ENCODE measurements at places on chromosomes 5 and 9. TPM values are rescaled to one million over a fixed set of nuclear protein-coding genes. Genes with fewer than 3 reads are reported as not detected.

GFI1B gene
- polyA plus RNA-seq: 0.03 TPM

SLC34A1 gene
- polyA plus RNA-seq: not detected

GPR150 gene
- polyA plus RNA-seq: 0.11 TPM

PSMB7 gene
- 376 TPM for polyA plus RNA-seq

ORM2 gene
- 16.2 TPM for polyA plus RNA-seq

CRB2 gene
- polyA plus RNA-seq: 0.08 TPM

GARIN3 gene
- not detected for polyA plus RNA-seq

SLC45A2 gene
- 0.16 TPM for polyA plus RNA-seq

EXOSC3 gene
- polyA plus RNA-seq: 51.0 TPM

RNF38 gene
- 19.1 TPM for polyA plus RNA-seq

PCDHGB2 gene
- polyA plus RNA-seq: 0.10 TPM

HINT2 gene
- 83.5 TPM for polyA plus RNA-seq

IFNA13 gene
- not detected for polyA plus RNA-seq

DRD1 gene
- polyA plus RNA-seq: 0.09 TPM

GTF3C4 gene
- 1.9 TPM for polyA plus RNA-seq

LHX3 gene
- not detected for polyA plus RNA-seq

SOX30 gene
- polyA plus RNA-seq: not detected

PDCD1LG2 gene
- polyA plus RNA-seq: 0.40 TPM

CTXN3 gene
- not detected for polyA plus RNA-seq

IFNA21 gene
- not detected for polyA plus RNA-seq

PCDHAC1 gene
- polyA plus RNA-seq: 0.81 TPM

TAF11L10 gene
- not detected for polyA plus RNA-seq

FAF2 gene
- polyA plus RNA-seq: 68.2 TPM

GABRG2 gene
- 9.7 TPM for polyA plus RNA-seq

SAXO1 gene
- not detected for polyA plus RNA-seq

GGTA1 gene
- 6.2 TPM for polyA plus RNA-seq

TSLP gene
- polyA plus RNA-seq: 0.33 TPM

ZNF366 gene
- 2.2 TPM for polyA plus RNA-seq

TNC gene
- polyA plus RNA-seq: 7.3 TPM

ZNF879 gene
- 3.8 TPM for polyA plus RNA-seq

COL23A1 gene
- 2.4 TPM for polyA plus RNA-seq

IFNE gene
- polyA plus RNA-seq: not detected

NUDT12 gene
- polyA plus RNA-seq: 12.7 TPM

OTP gene
- not detected for polyA plus RNA-seq

SLC4A9 gene
- not detected for polyA plus RNA-seq

NUTM2F gene
- not detected for polyA plus RNA-seq

IRX2 gene
- 0.08 TPM for polyA plus RNA-seq

CKMT2 gene
- 22.5 TPM for polyA plus RNA-seq

LOX gene
- polyA plus RNA-seq: 2.5 TPM

ETF1 gene
- polyA plus RNA-seq: 25.4 TPM

HAVCR1 gene
- polyA plus RNA-seq: not detected

ABCA2 gene
- polyA plus RNA-seq: 13.6 TPM

WNK2 gene
- 9.2 TPM for polyA plus RNA-seq

HTR4 gene
- 0.27 TPM for polyA plus RNA-seq

ACTBL2 gene
- polyA plus RNA-seq: not detected

ZNG1E gene
- 32.5 TPM for polyA plus RNA-seq

TNPO1 gene
- polyA plus RNA-seq: 7.2 TPM

IFNW1 gene
- polyA plus RNA-seq: not detected

TMEM252 gene
- not detected for polyA plus RNA-seq

PCDHB8 gene
- polyA plus RNA-seq: 0.03 TPM

CBY3 gene
- not detected for polyA plus RNA-seq

GPR21 gene
- polyA plus RNA-seq: 0.22 TPM

ACER2 gene
- polyA plus RNA-seq: 0.80 TPM

STPG3 gene
- polyA plus RNA-seq: not detected

STXBP1 gene
- polyA plus RNA-seq: 29.4 TPM

RIC1 gene
- polyA plus RNA-seq: 3.8 TPM
